ENCODE measurements at places on chromosomes 5 and 9.

- no peak for DNase-seq
Observed at GRCh38 chr5:44914221-44914620, 105.5 kb downstream of the MRPS30 start.

GRCh38 chr5:90267646-90268045 is 141.9 kb downstream of the CETN3 start:
- no peak for DNase-seq

- DNase-seq, result no peak
Observed at GRCh38 chr9:75184471-75184870, 96.2 kb downstream of the OSTF1 start.

GRCh38 chr5:128766406-128766805 is 198.9 kb upstream of the SLC27A6 start:
- no peak for DNase-seq

DNA sequence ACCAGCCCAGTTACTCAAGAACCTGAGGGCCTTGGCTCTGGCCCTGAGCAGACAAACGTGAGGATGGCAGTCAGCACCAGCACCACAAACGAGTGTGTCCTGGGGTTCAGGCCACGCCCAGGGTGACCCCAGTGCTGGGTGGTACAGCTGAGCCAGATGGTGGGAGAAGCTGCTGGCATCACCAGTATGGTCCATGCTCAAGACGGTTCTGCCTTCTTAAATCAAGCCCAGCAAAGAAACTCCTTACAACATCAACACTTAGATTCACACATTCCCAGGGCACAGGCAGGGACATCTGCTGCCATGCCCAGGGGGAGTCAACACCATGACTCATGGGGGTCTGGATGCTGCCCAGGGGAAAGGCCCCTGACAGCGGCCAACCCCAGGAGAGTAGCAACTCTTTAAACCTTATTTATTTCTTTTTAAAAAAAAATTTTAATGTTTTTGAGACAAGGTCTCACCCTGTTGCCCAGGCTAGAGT is 31.3 kb downstream of the IPPK start:
- no peak for DNase-seq

DNA sequence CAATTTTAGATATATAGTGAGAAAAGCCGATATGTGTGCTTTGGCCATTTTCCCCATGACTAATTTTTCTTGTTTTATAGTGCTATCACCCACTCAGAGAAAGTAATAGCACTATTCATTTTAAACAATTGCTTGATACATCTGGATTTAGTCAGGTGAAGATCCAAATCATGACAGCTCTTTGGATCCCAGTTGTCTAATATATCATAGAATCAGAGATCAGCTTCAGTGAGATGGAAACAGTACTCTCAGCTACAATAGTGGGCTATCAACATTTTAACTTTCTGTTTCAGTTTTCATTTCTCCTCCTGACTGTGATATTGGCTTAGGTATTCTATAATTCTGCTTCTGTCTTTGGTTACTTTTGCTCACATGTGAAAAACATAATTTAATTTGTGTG is 38.7 kb downstream of the VCAN start:
- no peak for DNase-seq

GRCh38 chr9:14215614-14216013 is 98.3 kb downstream of the NFIB start:
- no peak for DNase-seq

- DNase-seq, result no peak
Observed at GRCh38 chr5:14759744-14760547, 95.4 kb downstream of the OTULIN start.

GRCh38 chr5:81145329-81145935 is 87.7 kb upstream of the CKMT2 start:
- DNase-seq, result no peak

- no peak for DNase-seq
Observed at GRCh38 chr9:71690063-71690688, 78.1 kb downstream of the CEMIP2 start.

- no peak for DNase-seq
Observed at GRCh38 chr9:82764061-82764668, 298.8 kb downstream of the RASEF start.

DNA sequence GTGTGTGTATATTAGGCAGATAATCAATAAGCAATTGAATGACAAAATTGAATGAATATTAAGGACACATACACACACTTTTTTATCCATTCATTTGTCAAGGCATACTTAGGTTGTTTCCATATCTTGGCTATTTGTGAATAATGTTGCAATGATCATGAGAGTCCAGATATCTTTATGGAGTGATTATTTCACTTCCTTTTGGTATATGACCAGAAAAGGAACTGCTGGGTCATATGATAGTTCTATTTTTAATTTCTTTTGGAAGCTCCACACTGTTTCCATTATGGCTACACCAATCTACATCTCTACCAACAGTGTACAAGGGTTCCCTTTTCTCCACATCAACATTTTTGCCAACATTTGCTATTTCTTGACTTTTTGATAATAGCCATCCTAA is 137.7 kb upstream of the PAPPA start:
- no peak for DNase-seq
